ENCODE measurements at places on chromosomes 6 and 20.

DNA sequence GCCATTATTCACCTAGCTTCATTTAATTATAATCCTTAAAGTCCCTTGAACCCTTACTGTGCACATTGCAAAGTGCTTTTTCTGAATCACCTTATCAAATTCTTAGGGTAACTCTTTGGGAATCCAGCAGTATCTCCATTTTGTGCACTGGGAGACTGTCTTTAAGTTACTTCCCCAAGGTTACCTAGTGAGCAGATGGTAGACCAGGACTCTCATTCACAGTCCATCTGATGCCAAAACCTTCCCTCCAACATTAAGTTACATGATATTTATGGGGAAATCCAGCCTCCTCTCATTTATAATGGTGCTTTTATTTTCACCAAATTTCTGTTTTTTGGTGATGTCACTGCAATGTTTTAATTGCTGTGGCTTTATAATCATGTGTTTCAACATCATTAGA, 75.7 kb downstream of the NCOA7 start:
- DNase-seq, result no peak

DNA sequence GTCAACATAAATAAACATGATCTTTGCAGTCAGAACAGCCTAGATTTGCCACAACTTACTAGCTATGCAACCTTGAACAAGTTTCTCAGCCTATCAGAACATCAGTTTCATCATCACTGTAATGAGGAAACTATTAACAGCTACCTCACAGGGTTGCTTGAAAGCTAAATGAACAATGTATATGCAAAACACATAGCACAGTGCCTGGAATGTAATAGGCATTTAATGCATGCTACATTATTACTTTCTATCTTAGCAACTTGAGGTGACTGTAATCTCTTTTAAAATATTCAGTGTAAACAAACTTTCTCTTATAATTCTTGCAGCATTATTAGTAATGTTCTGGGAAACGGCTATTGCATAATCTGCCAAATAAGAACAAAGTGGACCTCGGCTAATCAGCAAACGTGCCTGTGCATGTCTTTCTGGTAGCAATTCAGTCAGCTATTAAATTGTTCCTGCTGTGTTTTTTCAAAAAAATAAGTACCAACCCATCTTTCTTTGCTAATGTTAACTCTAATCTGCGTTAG, 61.5 kb downstream of the SYNE1 start:
- DNase-seq, result no peak

DNA sequence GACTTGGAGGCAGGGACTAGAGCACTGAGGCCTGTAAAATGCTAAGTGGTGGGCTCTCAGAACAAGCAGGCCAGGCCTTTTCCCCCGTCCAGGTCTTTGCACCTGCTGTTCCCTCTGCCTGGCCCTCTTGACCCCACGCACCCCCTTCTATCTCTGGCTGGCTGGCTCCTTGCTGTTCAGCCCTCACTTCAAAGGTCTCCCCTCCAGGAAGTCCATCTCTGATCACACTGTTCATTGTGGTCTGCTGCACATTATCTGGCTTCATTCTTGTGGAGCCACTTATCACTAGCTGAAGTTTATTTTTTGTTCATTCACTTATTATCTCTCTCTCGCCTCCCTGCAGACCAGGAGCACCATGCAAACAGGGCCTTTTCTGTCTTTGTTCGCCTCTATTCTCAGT, 24.5 kb downstream of the SLC13A3 start:
- no peak for DNase-seq

- no peak for DNase-seq
Observed at GRCh38 chr20:57449398-57450354, 58.5 kb downstream of the RBM38 start.

DNA sequence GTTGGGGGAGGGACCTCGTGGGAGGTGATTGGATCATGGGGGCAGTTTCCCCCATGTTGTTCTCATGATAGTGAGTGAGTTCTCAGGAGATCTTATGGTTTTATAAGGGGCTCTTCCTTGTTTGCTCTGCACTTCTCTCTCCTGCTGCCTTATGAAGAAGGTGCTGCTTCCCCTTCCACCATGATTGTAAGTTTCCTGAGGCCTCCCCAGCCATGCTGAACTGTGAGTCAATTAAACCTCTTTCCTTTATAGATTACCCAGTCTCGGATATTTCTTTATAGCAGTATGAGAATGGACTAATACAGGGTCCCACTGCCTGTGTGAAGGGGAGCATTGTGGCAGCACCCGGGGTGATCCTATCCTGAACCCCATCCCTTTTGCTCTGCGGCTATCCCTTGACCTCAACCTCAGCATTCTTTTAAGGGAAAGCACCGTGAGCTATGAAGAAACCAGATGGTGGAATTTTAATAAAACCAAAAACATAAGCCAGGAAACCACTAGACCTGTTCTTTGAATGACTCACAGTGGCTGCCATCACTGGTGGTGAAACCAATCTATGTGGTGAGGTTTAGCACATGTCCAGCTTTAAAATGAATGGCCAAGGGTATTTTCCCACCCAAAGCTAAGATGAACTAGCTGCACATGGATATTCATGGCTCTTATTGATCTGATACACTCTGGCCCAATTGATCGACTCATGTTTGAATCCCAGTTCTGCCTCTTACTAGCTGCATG, 62.2 kb downstream of the ZDHHC14 start:
- DNase-seq, result no peak

DNA sequence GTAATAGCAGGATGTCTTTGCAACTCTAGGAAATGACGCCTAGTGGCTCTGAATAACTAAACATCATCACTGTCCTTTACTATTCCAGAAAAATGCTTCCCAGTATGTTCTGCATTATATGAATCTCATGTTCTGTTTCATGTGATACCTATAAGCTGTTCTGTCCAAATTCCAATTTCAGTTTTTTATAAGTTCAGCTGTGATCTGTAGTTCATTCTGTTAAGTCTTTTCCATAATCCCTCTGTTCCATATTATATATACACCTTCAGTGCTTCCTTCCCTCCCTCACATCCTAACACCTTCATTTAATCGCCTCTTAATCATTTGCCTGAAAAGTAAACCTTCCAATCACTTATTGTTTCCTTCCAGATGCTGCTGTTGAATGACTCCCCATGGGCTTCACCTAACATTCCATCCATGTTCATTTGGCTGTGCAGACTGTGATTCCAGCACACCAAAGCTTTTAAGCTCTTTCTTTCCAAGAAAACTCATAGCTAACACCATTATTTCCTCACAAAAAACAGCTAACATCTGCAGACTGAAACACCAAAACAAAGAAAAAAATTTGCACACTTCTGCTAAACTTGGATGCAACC, 18.6 kb downstream of the HMGCLL1 start:
- DNase-seq, result no peak

GRCh38 chr20:31943052-31943471, 8.8 kb downstream of the PDRG1 start:
- no peak for DNase-seq

DNA sequence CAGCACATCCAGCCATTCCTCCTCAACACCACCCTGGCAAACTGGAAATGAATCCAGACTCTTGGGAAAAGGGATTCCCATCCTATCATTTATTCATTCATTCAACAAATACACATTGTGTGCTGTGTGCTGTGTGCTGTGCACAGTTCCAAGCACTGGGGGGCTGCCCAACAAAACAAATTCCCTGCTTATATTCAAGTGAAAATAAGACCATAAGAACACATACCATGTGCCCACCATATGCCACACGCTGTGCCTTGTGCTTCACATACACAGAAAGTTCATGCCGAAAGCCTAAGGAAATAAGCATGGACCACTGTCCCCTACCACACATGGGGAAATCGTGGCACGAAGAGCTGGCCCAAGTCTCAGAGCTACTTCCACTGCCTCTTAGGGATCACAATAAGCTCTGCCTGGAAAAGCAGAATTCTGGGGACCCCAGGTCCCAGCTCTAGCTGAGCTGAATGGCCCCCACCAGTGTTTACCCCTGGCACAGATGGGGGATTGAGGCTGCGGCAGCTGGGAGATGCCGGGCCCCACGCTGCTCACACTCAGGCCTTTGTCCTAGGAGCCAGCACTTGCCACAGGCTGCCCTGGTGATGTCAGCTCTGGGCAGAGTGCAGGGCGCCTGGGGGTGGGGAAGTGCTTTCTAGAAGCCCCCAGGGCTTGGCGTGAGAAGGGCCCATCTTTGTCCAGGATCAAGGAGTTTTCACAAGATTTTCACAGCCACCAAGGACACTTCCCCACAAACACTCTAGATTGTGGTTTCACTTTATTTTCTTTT, 99.6 kb downstream of the PREX1 start:
- DNase-seq, result no peak

DNA sequence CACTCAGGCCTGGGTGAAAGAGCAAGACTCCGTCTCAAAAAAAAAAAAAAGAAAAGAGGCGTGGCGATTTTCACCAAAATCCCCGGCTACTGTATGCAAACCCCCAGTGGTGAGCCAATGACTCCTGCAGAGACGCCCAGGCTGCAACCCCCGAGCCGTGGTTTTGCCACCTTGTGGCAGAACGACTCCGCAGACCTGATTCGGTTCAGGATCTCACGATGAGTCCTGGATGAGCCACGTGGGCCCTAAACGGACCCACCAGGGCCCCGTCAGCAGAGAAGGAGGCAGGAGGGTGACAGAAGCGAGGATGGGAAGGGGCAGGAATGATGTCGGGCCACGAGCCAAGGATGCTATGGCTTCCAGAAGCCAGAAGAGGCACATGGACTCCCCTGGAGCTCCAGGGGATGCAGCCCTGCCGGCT, 42.5 kb downstream of the SLC2A4RG start:
- DNase-seq, result no peak

DNA sequence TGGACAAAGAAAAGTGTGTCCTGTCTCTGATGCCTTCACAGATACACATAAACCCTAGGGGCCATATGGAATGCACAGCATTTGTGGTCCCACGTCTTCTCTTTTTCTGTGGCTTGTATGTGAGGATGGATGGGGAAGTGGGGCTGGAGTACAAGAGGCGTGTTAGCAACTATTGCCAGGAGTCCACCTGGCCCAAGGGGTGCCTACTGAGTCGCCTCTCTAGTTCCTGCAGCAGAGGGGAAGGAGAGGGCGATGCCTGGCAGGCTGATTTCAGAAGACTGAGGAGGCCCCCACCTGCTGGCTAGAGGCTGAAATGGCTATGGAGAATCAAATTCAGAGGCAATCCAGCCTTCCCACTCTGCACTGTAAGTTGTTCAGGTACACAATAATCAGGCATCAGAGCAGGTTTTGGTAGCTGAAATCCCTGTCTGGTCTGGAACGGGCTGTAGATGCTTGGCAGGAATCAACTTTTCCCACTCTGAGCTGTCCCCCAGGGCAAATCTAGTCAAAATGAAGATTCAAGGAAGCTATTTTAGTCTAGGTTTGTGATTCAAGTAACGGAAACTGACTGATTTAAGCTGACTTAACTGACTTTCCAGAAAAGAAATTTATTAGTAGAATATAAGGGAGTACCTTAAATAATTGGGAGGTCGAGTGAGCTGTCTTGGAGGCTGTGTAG, 14.9 kb upstream of the PPARD start:
- peak; percentile 66 for DNase-seq

DNA sequence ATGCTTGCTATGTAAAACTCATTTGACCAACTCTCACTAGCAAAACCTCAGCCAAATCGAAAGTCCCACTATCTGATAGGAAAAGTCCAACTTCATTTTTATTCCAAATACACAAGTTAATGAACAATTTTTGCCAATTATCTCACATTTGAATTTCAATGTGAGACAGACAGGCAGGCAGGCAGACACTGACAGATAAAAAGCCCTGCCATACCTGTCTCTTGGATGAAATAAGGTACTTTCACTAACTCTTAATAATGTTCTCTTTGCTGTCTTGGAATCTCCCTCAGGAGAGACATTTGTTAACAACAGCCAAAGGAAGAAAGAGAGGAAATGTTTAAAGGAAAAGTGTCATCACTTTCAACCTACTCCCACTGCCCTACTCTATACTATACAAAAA, 82.0 kb downstream of the RNGTT start:
- DNase-seq, result no peak

DNA sequence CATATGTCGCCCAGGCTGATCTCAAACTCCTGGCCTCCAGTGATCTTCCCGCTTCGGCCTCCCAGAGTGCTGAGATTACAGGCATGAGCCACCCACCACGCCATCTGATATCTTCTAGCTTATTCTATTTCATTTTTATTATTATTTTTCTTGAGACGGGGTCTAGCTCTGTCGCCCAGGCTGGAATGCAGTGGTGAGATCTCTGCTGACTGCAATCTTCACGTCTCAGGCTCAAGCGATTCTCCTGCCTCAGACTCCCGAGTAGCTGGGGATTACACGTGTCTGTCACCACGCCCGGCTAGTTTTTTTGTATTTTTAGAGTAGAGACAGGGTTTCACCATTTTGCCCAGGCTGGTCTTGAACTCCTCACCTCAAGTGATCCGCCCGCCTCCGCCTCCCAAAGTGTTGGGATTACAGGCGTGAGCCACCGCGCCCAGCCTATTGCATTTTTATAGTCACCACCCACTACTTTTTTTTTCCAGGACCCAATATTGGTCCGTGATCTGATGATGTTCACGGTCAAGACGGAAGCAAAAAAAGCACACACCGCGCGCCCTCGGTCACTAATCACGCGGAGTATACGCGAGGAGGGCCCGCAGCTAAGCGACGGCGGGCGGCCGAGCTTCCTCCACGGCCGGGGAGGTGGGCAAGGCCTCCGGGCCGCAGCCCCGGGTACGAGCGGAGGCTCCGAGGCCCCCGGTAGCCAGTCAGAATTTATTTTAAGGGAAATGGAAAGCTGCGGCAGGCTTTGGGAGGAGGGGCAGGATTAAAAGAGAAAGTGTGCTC, 1.1 kb upstream of the LSM14B start:
- DNase-seq, result no peak

GRCh38 chr20:14383335-14383734, 45.9 kb upstream of the FLRT3 start:
- no peak for DNase-seq

DNA sequence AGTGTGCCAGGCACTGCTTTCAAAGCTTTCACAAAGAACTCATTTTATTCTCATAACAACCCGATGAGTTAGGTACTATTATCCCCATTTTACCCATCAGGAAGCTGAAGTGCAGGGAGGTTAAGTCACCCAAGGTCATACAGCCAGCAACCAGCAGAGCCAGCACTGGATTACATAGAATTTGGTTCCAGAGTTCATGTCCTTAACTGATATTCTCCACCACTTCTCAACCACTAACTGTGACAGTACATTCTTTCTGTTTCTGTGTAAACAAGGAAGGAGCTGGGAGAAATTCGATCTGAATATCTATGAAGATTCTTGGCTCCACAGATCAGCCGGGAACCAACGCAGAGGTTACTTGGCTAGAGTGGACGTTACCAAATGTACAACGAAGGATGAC, 98.0 kb downstream of the KIF16B start:
- DNase-seq, result no peak

DNA sequence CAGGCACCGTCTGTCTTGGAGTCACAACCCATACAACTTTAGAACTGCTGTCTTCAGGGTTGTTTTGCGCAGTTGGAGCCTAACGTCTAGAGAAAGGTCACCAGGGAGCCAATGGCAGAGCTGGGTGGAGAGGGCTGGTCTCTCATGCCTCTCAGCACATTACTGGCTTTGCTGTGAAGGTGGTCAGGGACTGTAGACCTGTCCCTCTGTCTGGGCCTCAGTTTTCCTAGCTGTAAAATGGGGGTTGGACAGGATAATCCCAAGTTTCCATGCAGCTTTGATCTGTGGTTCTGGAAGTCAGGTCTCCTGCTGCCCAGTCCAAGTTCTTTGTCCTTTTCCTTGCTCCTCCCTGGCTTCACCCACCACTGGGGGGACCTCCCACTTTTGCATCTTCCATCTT, 52.2 kb upstream of the EPB41L1 start:
- DNase-seq, result no peak

All from activated naive CD4-positive, alpha-beta T cell treated with anti-CD3 and anti-CD28 coated beads, Interleukin-2, amount 50 U/mL, for 72 hours (primary cell).